Activated T-cell treated with anti-CD3 and anti-CD28 coated beads, Interleukin-2, amount 50 U/mL, for 24 hours (primary cell): ENCODE measurements at places on chromosomes 5 and 9.

- no peak for DNase-seq
- peaks cover 9% of the 10 kb centered on the region for H3K27me3 ChIP-seq
- no peak overlapping the region for H3K4me3 ChIP-seq
Observed at GRCh38 chr9:133873461-133873891, 118.6 kb downstream of the VAV2 start.

DNA sequence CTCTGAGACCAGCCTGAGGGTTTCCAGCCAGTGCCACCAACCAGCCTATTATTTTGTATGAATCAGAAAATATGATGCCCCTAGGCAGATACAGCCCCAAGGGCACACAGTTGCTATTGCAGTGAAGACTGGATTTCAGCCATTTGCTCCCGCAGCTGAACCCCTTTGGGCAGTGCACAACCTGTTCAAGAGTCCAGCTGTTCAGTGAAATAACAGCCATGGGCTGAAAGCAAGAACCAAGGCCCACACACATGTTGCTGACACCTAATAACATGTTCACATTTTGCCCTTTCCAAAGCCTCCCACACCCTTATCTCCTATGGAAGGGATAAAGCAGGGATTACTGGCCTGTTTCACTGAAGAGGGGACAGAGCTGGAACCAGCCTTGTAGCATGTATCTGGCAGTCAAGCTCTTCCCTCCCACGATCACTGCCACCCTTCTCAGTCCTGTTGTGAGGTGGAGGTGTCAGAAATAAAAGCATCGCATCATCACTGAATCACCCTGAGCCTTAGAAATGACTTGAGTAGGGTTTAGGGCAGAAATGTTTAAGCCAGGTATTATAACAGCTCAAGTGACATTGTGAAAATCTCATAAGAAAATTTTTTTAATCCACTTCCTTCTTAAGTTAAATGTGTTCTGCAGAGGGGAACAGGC is 137.1 kb upstream of the FSTL4 start:
- no peaks in the 10 kb centered on the region for H3K4me1 ChIP-seq
- peaks cover 2% of the 10 kb centered on the region for H3K27me3 ChIP-seq
- H3K4me3 ChIP-seq = no peak overlapping the region
- no peak overlapping the region for H3K27ac ChIP-seq

DNA sequence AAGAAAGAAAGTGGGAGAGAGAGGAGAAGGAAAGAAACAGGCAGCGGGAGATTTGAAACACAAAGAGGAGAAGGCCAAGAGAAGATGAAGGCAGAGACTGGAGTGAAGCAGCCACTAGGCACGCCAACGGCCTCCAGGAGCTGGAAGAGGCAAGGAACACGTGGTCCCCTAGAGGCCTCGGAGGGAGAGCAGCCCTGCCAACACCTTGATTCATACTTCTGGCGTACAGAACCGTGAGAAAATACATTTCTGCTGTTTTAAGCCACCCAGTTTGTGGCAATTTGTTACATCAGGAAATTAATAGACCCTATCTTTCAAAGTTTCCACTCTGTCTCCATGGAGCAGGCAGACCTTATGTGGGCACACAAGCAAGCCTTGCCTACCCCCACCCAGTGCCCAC is 133.4 kb downstream of the ACTL7B start:
- no peak overlapping the region for H3K4me3 ChIP-seq
- no peaks in the 10 kb centered on the region for H3K36me3 ChIP-seq
- DNase-seq = no peak
- H3K27ac ChIP-seq = no peak overlapping the region
- H3K27me3 ChIP-seq = no peaks in the 10 kb centered on the region

DNA sequence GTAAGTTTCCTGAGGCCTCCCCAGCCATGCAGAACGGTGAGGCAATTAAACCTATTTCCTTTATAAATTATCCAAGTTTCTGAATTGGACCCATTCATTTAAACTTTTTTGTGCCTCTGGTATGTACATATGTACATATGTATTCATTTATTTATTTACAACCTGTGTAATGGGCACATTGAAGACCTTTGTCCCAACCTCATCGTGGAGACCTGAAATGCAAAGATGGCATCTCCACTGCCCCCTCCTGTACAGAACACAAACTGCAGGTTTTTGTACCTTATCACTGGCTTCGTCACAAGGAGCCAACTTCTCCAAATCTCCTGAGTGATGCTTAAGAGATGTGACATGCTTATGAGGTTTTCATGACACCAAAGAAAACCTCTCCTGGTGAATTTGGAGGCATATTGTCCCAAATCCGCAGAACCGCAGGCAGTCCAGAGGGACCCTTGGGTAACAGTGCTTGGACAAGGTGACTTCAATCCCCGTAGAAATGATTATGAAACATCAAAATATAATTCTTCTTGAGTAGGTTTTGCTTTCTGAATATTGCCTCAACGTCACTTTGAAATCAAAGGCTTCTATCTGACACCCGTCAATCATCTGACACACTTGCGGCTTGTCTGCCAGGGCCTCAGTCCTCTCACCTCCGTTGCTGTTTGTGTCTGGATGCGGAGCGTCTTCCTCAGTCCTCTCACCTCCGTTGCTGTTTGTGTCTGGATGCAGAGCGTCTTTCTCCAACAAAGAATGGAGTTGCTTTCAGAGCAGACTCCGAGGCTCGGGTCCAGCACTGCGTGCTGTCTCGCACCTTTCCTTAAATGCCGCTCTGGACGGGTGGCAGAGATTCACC is 135.0 kb upstream of the IRX4 start:
- H3K36me3 ChIP-seq = no peaks in the 10 kb centered on the region
- H3K4me3 ChIP-seq = no peak overlapping the region
- H3K27ac ChIP-seq = no peak overlapping the region
- H3K27me3 ChIP-seq = peaks cover 7% of the 10 kb centered on the region

GRCh38 chr5:107365320-107366109 is 305.2 kb downstream of the EFNA5 start:
- no peak overlapping the region for H3K27ac ChIP-seq
- H3K36me3 ChIP-seq = no peaks in the 10 kb centered on the region

DNA sequence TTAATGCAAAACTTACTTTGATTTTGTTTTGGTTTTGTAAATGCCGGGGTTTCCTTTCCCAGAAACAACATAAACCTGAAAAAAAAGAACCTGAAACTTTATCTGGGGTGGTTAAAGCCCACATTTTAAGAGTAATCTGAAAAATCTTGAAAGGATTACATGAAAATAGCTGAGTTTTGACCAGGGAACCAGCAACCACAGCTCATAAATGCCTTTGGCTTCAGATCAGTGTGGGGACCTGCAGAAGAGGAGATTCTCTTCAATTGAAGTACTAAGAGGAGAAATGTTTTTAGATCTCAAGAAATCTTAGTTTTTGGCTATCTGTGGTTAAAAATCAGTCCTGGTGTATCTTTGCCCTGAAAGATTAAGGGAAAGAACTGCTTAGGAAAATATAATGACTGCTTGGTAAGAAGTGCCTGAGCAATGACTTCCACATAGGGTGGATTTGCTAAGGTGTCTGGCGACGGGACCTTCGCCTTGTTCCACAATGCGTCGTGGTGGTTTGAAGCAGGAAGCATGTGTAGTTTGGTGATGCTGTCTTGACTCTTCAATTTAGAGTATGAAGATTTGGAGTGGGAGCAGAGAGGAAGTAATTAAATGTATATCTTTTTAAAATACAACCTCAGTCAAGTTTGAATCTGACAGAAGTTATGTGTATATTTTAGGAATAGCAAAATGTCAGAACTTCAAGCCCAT is 186.5 kb downstream of the MAN2A1 start:
- DNase-seq = no peak
- H3K36me3 ChIP-seq = no peaks in the 10 kb centered on the region
- H3K4me1 ChIP-seq = peaks cover 40% of the 10 kb centered on the region
- H3K4me3 ChIP-seq = no peak overlapping the region
- H3K27ac ChIP-seq = no peak overlapping the region
- H3K27me3 ChIP-seq = no peaks in the 10 kb centered on the region

GRCh38 chr9:108671794-108672193 is 184.0 kb downstream of the ACTL7B start:
- no peaks in the 10 kb centered on the region for H3K27me3 ChIP-seq
- H3K4me1 ChIP-seq = no peaks in the 10 kb centered on the region
- no peak for DNase-seq
- H3K27ac ChIP-seq = no peak overlapping the region

GRCh38 chr5:69032009-69032408 is 61.8 kb upstream of the SLC30A5 start:
- DNase-seq = no peak
- H3K4me1 ChIP-seq = no peaks in the 10 kb centered on the region
- H3K27me3 ChIP-seq = no peaks in the 10 kb centered on the region
- no peak overlapping the region for H3K4me3 ChIP-seq
- H3K36me3 ChIP-seq = no peaks in the 10 kb centered on the region
- no peak overlapping the region for H3K27ac ChIP-seq

DNA sequence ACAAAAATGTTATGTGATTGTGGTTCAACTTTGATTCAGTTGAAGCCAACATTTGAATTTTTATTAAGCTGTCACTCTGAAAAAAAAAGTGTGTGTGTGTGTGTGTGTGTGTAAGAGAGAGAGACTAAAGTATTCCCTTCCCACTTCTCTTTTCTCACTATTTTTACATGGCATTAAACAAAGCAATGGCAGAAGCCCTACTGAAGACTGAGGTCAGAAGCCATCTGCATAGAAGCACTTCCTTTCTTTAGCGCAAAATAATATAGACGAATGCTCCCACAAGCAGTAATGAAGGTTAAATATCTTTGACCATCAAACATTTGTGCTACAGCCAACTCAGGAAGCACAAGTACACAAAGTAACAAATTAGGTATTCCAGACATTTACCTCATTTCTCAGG is 540.5 kb downstream of the KCTD16 start:
- DNase-seq = no peak
- H3K36me3 ChIP-seq = no peaks in the 10 kb centered on the region
- no peaks in the 10 kb centered on the region for H3K27me3 ChIP-seq

DNA sequence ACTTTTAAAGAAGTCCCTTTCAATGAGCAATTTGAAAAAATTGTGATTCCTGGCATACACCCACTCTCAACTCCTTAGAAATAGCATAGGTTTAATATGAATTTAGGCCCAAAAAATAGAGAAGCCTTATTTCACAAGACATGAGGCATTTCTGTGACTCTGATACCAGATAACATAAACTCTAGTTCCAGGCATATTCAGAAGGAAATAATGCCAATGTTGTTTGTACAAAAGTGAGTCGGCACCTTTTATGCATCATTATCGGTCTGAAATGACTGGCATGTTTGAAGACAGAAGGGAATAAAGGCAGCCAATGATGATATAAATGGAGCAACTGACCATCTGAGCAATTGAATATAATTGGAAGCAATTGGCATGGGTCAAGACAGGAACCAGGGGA is 19.4 kb upstream of the RECK start:
- H3K36me3 ChIP-seq = no peaks in the 10 kb centered on the region
- DNase-seq = no peak

GRCh38 chr9:96361668-96362067 is 21.8 kb downstream of the SLC35D2 start:
- no peaks in the 10 kb centered on the region for H3K4me1 ChIP-seq
- H3K27me3 ChIP-seq = no peaks in the 10 kb centered on the region
- no peak overlapping the region for H3K4me3 ChIP-seq
- peaks cover 21% of the 10 kb centered on the region for H3K36me3 ChIP-seq
- no peak for DNase-seq
